ENCODE measurements at places on chromosomes 6 and 20.

- DNase-seq = no peak
These were observed 235.0 kb upstream of the GMDS start for GRCh38 chr6:2480267-2480966.

DNA sequence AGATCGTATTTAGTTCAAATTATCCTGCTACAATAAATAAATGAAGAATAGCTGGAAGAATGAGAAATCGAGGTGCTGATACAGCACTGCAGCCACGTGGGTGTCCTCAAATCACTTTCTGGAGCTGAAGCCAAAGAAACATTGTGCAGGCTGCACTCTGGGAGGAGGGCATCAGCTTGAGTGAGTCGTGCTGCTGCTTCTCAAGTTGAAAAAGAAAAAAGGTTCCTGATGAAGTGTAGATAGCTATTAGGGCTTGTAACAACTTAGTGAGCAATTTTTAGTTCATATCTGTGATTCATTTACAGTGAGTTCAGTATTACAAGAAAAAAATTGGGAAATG, 40.5 kb downstream of the DSE start:
- DNase-seq = no peak

GRCh38 chr6:106141441-106142237, 55.5 kb downstream of the PRDM1 start:
- peak; percentile 57 for DNase-seq

DNA sequence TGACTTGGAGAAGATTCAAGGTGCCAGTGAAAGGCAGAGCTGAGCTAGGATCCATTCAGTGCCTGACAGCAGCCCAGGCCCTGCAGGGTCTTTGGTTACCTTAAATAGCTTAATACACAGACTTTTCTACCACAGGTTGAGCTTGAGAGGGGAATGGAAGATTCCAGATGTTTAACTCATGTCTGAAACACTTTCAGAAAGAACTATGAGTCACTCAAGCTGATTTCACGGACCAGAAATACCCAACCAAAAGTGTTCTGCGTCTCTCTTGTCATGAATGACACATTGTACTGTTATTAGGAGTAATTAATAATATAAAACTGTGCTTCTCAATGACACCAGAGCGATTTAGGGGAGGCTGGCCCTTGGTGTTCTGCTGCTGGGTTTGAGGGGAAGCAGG, 6.4 kb upstream of the PMEPA1 start:
- DNase-seq = no peak

DNA sequence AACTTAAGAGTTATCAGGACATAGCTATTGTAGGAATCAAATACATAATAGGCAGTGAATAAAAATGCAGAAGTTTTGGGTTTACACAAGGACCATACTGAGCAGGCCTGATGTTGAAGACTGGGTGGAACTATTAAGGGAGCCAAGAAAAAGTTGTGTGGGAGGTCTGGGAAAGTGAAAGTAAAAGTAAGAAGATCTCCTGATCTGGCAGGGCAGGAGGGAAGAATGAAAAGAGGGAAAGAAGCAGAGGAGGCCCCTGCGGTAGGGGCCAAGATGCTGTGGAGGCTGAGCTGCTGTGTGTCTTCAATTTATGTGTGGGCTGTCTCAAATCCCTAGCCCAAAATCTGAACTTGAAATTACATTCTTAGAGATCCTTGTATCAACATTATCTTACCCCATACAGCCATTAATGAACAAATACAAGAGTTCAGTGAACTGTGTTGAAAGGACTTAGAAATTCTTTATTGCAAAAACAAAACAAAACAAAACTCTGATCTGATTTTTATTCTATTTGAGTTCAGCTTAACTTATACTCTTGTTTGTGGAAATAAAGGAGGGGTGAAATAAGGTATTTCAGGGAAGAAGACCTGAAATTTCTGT, 1183.8 kb downstream of the HACE1 start:
- DNase-seq = no peak

- no peak for DNase-seq
These were observed 782 bp upstream of the FOXA2 start for GRCh38 chr20:22584922-22585785.

DNA sequence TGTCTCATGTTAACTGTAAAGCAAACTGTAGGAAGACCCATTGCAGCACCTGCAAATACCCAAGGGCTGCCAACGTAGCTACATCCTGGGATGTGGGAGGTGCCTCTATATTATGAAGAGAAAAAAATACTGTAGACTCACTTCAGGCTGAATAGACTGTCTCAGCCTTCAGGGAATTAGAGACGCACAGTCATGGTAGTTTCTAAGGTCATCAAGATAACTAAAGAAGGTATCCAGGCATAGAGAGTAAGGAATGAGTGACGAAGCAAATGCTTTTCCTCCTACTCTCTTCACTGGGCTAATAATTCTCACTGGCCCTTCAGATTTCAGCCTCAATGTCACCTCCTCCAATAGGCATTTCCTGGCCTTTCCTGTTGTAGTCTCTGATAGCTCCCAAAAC, 121.6 kb upstream of the ECI2 start:
- no peak for DNase-seq

All from CD4-positive, alpha-beta T cell treated with Interleukin-21 for 1 hour (primary cell).